ENCODE measurements at places on chromosomes 3 and 15. TPM values are rescaled to one million over a fixed set of nuclear protein-coding genes. Genes with fewer than 3 reads are reported as not detected.

Gene ZKSCAN7
- 0.83 TPM for total RNA-seq

Gene PROK2
- total RNA-seq = 0.25 TPM

Gene KNG1
- total RNA-seq = not detected

Gene RHCG
- not detected for total RNA-seq

Gene CP
- total RNA-seq = not detected

Gene TMEM43
- 36.7 TPM for total RNA-seq

DNA sequence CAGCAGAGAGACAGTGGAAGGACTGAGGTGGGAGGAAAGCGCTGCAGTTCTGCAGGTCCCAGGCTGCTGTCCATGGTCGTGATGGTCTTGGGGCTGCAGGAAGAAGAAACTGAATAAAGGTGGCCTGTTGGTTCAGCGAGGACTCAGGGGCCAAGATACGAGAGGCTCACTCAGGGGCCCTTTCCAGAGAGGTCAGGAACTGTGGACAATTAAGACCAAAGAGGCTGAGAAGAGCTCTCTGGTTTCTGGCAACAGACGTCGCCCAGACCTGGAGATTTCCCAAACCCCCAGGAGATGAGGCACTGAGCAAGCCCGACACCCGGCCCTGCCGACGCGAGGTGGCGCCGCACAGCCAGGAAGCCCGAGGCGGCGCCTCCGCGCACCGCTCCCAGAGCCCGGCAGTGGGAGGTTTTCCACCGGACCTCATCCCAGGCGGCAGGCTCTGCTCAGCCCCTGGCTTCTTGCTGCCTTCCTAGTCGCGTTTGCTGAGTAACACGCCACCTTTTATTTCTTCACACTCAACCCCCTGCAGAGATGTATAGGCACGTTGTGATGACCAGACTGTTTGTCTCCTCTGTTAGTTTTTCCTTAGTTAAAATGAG, 56.4 kb upstream of the ARRDC4 start:
- no peaks in the 10 kb centered on the region for H3K36me3 ChIP-seq
- no peak for DNase-seq
- no peak overlapping the region for H3K4me3 ChIP-seq

DNA sequence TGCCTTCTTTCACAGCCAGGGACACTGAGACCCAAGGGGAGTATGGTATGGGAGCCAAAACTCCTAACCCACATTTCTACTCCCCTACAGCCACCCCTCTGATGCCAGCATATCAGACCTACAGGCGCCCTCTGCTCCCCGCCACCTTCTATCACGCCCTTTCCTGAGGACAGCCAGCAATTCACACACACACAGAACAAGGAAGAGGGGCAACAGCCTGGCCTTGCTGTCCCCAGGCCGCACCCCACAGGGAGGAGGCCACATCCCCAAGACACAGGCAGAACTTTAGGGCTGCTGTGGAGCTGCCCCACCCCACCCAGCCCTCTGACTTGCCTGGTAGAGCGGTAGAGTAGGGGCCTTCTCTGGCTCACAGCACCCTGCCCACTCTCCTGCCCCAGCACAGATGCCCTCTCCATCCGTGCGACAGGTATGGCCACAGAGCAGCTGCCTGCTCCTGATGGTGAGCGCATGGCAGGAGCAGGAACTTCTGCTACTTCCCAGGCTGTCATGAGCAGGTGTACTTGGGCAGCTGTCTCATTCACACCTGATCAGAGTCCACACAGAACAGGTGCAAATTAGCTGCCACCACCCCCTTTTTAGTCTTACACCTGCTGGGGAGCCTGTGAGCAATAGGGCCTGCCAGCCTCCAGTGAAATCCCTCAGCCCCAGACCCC, 33.4 kb downstream of the CCDC33 start:
- H3K4me1 ChIP-seq = no peaks in the 10 kb centered on the region
- H3K27me3 ChIP-seq = peaks cover 6% of the 10 kb centered on the region
- no peak for DNase-seq
- no peaks in the 10 kb centered on the region for H3K36me3 ChIP-seq

DNA sequence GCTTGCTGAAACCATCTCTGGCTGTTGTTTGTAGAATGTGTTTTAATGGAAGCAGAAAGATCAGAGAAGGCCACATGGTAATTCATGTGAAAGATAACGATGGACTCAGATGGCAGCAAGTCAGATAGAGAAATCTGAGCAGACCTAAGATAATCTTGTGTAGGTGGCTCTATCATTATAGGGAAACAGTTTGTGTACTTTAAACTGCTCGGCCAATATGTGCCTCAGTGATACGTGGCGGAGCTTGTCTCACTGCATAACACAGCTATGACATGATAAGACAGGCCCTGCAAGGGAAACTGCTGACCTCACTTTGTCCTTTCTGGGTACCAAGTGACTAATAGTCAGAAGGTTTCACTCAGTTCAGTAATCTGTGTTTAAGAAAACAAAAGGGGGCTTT, 51.0 kb downstream of the MME start:
- H3K4me3 ChIP-seq = no peak overlapping the region
- no peaks in the 10 kb centered on the region for H3K27me3 ChIP-seq
- no peaks in the 10 kb centered on the region for H3K4me1 ChIP-seq
- DNase-seq = no peak
- H3K27ac ChIP-seq = no peak overlapping the region

DNA sequence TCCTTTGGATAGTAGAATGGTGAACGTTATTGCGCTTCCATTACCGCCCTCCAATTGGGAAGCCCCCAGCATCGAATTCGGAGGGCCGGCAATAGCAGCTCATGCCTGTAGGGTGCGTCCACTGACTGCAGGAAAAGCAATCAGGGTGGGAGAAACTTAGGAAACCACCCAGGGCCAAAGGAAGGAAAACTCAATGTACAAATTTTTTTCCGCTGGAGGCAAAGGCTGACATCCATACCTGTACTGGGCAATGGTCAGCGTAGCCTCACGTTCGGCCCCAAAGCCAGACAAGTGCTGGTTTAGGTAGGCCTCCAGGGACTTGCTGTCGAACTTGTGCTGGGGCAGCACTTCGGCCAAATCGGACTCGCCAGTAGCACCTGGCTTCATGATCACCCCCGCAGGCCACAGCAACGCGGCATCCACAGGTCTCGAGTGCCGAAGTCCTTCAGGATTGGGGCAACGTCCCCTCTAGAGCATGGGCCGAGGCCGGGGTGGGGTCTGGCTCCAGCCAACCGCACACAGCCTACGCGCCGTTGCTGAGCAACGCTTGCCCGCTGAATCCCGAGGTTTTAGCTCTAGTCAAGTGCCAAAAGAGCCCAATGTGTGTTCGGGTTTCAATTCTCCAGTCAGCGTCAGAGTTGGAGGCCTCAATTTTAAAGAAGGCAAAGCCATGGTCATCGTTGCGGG, at the start of gene ACAD11:
Gene ACAD11, minus strand, starts transcription at position 445 of the 687 bp plus-strand sequence. Its CDS starts 58 bp downstream, at position 387.
- peak within 1 kb of the TSS; percentile 94 for H3K4me3 ChIP-seq
- no peaks in the 10 kb centered on the region for H3K27me3 ChIP-seq
- peaks cover 22% of the 10 kb centered on the region for H3K36me3 ChIP-seq
- DNase-seq = peak; percentile 33
- peaks cover 38% of the 10 kb centered on the region for H3K4me1 ChIP-seq

DNA sequence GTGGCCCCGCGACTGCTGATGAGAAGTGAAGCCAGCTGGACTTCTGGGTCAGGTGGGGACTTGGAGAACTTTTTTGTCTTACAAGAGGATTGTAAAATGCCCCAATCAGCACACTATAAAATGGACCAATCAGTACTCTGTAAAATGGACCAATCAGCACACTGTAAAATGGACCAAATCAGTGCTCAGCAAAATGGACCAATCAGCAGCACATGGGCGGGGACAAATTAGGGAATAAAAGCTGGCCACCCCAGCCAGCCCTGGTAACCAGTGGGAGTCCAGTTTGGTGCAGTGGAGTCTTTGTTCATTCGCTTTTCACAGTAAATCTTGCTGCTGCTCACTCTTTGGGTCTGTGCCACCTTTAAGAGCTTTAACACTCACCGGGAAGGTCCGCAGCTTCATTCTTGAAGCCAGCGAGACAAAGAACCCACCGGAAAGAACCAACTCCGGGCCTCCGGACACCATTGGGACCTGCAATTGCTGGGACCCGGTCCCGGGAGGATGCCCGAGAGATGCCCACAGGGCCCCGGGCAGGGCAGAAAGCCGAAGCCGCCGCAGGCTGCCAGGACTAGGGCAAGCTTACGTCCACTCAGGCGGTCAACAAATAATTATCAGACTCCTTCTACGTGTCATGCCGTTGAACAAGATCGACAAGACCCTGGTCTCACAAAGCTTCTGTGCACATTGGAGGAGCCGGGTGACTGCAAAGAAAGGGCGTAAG, 8.3 kb upstream of the NR2E3 start:
- H3K36me3 ChIP-seq = no peaks in the 10 kb centered on the region
- no peak for DNase-seq
- no peaks in the 10 kb centered on the region for H3K4me1 ChIP-seq

DNA sequence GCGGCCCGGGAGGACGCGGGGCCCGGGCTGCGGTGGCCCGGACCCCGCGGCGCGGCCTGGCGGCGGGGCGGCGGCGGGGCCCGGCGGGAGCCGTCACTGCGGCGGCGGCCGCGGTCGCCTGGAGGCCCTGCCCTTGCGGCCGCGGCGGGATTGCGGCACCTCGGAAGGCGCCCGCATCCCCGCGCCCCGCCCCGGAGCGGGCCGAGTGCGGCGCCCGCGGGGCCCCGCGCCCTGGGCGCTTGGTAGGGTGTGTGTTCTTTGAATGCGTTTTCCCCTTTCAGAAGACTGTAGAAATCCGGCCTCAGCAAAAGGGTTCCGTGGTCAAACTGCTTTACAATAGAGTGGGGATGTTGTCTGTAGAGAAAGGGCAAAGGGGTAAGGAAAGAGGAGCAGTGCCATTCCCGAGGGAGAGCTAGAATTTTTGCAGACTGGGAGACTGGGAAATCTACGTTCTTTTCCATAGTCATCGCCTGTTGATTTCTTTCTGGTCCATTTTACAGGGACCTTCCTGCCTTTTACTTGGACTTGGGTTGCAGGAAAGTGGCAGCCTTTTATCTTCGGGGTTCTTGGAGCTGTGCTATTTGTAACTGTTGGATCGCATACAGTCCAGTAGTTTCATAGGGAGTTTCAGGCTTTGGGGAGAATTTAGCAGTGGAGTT, 630 bp downstream of the SNRK start:
- peaks cover 23% of the 10 kb centered on the region for H3K36me3 ChIP-seq
- H3K4me1 ChIP-seq = peaks cover 40% of the 10 kb centered on the region
- peak overlapping the region; percentile 82 for H3K27ac ChIP-seq
- H3K27me3 ChIP-seq = peaks cover 8% of the 10 kb centered on the region
- H3K4me3 ChIP-seq = peak overlapping the region; percentile 89
- peak; percentile 22 for DNase-seq

DNA sequence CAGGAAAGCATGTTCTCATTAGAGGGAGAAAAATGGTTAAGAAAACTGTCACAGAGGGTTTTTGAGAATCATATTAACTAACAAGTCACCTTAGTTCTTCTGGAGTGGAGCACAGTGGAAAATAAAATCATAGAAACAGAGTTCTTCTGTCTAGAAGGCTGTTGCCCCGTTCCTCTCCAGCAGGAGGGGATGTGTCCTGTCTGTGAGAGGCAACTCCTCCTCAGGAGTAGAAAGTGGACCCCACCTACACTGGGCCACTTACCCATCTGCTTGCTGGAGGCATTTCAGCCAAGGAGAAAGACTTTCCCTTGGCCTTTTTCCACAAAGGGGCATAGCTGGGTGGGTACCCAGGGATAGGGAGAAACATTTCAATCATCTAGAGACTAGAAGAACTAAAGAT, 106.6 kb downstream of the SSR3 start:
- no peak for DNase-seq
- no peaks in the 10 kb centered on the region for H3K36me3 ChIP-seq
- H3K27ac ChIP-seq = no peak overlapping the region

DNA sequence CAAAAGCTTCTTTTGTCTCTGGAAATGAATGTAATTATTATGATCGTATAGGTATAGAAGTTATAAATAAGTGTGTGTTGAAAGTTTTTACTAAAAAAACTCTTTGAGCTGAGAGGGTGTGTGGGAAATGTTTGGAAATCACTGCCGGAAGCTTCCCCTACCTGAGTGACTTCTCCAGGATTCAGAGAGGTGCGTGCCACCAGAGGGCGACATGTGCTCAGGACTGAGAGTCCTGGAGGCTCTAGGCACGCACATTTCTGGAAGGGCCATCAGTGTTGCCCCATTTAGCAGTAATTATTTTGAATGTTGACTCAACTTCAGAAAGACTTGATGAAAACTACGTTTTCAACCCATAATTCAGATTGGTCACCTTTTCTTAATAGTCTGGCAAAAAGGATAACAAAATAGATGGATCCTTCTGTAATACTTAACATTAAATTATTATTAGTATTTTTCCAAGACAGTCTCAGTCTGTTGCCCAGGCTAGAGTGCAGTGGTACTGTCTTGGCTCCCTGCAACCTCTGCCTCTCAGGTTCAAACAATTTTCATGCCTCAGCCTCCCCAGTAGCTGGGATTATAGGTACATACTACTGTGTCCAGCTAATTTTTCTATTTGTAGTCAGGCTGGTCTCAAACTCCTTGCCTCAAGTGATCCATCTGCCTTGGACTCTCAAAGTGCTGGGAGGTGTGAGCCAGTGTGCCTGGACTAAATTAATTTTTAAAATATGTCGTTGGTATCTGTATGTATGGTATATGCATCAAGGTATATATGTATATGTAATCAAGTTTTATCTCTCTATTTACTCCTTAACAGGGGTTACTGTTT, 34.5 kb downstream of the GPR171 start:
- peaks cover 43% of the 10 kb centered on the region for H3K4me1 ChIP-seq
- no peak overlapping the region for H3K27ac ChIP-seq
- no peak overlapping the region for H3K4me3 ChIP-seq
- H3K36me3 ChIP-seq = no peaks in the 10 kb centered on the region

GRCh38 chr3:187958432-187959003, 195.4 kb upstream of the LPP start:
- H3K36me3 ChIP-seq = peaks cover 4% of the 10 kb centered on the region
- peak overlapping the region; percentile 34 for H3K27ac ChIP-seq
- peak overlapping the region; percentile 23 for H3K4me3 ChIP-seq
- DNase-seq = peak; percentile 25
- H3K4me1 ChIP-seq = peaks cover 46% of the 10 kb centered on the region
- no peaks in the 10 kb centered on the region for H3K27me3 ChIP-seq

- no peaks in the 10 kb centered on the region for H3K27me3 ChIP-seq
- H3K36me3 ChIP-seq = no peaks in the 10 kb centered on the region
- no peaks in the 10 kb centered on the region for H3K4me1 ChIP-seq
- no peak for DNase-seq
Observed at GRCh38 chr3:55512571-55513343, 25.7 kb upstream of the WNT5A start.

DNA sequence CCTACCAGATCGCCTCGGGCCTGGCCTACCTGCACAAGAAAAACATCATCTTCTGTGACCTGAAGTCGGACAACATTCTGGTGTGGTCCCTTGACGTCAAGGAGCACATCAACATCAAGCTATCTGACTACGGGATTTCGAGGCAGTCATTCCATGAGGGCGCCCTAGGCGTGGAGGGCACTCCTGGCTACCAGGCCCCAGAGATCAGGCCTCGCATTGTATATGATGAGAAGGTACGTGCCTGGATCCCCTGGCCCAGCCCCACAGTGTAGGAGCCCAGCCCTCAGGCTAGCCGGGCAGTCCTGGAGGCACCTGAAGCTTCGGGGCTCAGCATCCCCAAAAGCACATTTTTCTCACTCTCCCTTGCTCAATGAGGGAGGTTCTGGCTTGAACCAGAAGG, 135.8 kb downstream of the LRRK1 start:
- no peak overlapping the region for H3K4me3 ChIP-seq
- no peak overlapping the region for H3K27ac ChIP-seq
- no peaks in the 10 kb centered on the region for H3K27me3 ChIP-seq
- no peak for DNase-seq
- no peaks in the 10 kb centered on the region for H3K36me3 ChIP-seq

Measured in activated T-helper 2 cell treated with anti-CD3 and anti-CD28 coated beads, Interferon-gamma antibody, Interleukin-2, Interleukin-4, amounts not matched to agents 10 μg/mL and 5 μg/mL and 100 μg/mL, durations not matched to agents 14 hours and 24 hours and 36 hours (primary cell).